ENCODE measurements at places on chromosomes 5 and 9. TPM values are rescaled to one million over a fixed set of nuclear protein-coding genes. Genes with fewer than 3 reads are reported as not detected.

- DNase-seq = peak; percentile 79
These were observed 50.7 kb upstream of the VLDLR start for GRCh38 chr9:2570615-2571479.

Gene RANBP3L
- not detected for total RNA-seq

Gene GFPT2
- 16.1 TPM for total RNA-seq

Gene CCL28
- 0.25 TPM for total RNA-seq

DNA sequence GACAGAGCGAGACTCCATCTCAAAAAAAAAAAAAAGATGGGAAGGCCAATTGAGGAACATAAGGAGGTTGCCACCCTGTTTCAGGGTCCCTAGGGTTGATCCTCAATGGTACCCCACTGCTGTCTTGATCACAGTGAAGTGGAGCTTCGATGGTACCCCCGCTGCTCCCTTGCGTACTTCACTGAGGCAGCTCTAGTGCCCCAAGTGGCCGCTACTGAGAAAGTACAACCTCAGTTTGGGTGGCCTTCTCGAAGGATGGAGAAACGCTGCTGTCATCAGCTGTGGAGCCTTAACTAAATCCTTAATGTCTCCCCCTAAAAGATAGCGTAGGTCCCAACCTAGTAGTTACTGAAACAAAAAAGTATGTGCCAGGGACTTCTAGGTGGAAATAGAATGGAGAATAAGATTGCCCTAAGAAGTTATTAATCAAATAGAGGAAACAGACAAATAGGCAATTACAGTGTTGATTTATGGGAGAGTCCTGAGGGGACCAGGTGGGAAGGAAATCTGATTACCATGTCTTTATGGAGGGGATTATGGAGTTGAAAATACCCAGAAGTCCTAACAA lies 6.3 kb downstream of the TESK1 start:
- DNase-seq = peak; percentile 13

Gene DHX29
- total RNA-seq = 24.3 TPM

DNA sequence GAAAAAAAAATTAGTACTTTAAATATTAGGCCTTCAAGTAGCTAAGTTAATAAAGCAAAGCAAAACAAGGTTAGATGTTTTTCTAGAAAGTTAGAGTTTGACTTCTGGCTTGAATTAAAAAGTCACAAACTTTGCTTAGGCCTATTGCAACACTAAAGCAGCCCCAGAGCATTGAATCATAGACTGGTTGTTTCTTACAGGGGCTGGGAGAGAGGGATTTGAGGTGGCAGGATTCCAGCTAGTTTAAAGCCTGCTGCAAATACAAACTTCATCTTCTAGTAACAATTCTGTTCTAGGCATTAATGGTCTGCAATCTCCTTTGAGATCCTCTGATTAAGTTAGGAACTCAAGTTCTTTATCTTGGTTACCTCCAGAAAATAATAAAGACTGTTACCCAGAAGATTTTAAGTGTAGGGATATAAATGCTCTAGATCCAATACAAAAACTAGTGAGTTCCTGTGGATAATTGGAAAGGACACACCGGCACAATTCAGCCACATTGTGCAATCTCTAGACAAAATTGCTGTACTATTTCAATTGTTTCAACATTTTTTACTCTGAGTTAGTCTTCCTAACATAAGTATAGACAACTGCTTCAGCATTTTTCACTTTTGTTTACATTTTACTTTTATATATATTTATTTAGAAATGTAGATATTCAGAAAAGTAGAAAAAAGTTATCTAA lies 12.6 kb downstream of the OR13C5 start:
- no peak for DNase-seq

DNA sequence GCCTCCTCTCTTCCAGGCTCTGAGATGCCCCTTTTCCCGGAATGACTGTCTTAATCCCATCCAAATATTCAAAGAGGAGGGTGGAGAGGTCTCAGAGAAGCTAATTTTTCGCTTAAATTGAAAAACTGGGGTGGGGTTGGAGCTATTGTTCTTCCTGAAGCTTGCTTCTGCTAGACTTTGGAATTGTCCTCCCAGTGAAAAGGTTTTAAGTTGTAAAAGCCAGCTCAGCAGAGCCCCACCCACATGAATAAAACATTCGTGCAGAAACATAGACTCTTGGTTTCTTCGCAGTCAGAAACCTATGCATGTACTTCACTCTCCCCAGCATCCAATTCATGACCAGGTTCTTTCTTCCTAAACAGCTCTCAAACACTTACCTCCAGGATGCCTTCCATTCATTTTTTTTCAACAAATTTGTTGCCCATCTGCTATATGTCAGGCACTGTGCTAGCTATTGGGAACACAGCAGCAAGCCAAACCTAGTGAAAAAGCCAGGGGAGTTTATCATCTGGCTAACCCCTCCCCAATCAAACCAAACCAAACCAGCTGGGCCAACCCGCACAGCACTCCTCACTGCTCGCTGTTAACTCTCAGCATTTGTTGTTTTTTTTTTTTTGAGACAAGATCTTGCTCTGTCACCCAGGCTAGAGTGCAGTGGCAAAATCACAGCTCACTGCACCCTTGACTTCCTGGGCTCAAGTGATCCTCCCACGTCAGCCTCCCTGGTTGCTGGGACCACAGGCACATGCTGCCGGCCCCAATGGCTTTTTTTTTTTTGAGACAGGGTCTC lies 37.9 kb upstream of the OCLN start:
- no peak for DNase-seq

Gene PTGES
- 17.2 TPM for total RNA-seq

DNA sequence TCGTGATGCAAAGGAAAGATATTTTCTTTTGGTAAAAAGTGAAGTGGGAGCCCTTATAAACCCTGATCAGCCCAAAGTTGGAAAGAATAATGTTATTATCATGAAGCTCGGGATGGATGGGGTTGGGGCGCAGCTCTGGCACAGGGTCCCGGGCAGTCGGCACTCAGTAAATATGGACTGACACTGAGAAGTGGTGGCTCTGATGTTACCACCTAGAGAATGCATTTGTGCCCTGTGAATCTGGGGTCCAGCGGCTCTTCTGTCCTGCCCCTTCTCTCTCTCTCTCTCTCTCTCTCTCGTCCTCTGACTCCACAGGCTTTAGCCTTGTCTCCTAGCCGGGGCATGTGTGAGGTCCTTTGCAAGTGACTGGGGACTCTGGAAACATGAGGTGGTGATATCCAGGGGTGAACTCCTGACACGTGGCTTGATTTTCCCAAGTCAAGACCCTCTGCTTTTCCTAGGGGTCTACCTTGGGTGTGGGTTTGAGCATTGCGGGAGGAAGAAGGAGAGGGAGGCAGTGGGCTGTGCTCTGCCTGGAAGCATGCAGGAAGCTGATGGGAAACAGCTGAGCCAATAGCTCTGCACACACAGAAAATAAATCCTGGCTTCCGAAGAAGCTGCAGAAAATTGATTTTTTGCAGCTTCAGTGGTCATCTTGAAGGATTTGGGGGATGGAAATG lies 162.7 kb downstream of the MACROH2A1 start:
- no peak for DNase-seq

DNA sequence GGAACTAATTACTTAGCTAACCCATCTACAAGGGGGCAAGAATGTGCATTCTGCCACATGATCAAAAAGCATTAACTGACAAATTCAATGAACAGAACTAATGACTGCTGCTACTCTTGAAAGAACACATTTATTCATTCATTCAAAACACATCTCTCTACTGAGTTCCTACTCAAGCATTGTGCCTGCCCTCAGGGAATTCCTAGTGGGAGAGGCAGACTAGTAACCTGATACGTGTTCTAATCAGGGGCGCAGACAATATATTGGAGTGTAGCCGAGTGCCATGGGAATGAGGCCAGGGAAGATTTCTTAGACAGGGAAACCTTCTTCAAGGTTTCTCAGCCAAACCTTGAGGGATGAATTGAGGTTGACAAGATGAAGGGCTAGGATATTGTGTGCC lies 56.7 kb upstream of the PAPPA start:
- no peak for DNase-seq

DNA sequence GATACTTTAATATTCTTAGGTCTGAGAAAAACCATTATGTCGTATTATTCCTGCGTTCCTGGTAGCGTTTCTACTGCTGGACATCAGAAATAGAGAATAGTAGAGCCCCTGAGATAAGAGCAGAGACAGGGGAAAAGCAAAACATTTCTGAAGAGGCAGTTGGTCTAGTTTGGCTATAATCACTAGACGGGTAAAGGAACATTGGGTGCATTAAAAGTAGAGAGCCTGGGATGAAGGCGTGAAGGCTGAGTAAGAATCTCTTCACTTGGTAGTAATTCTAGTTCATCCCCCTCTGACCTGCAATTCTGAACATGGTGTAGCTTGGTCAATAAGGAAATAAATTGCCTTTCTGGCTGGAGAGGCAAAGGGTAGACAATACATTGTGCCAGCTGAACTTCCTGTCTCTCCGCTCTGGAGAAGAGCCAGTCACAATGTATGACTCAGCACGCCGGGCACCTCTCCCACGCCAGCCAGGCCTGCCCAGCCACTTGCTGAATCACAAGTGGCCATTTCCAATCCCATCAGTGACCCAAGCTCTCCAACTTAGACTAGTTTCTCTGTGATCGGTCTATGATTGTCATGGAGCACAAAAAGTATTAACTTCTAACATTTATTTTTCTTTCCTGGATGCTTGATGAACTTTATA lies 75.4 kb downstream of the STK32A start:
- DNase-seq = peak; percentile 76

DNA sequence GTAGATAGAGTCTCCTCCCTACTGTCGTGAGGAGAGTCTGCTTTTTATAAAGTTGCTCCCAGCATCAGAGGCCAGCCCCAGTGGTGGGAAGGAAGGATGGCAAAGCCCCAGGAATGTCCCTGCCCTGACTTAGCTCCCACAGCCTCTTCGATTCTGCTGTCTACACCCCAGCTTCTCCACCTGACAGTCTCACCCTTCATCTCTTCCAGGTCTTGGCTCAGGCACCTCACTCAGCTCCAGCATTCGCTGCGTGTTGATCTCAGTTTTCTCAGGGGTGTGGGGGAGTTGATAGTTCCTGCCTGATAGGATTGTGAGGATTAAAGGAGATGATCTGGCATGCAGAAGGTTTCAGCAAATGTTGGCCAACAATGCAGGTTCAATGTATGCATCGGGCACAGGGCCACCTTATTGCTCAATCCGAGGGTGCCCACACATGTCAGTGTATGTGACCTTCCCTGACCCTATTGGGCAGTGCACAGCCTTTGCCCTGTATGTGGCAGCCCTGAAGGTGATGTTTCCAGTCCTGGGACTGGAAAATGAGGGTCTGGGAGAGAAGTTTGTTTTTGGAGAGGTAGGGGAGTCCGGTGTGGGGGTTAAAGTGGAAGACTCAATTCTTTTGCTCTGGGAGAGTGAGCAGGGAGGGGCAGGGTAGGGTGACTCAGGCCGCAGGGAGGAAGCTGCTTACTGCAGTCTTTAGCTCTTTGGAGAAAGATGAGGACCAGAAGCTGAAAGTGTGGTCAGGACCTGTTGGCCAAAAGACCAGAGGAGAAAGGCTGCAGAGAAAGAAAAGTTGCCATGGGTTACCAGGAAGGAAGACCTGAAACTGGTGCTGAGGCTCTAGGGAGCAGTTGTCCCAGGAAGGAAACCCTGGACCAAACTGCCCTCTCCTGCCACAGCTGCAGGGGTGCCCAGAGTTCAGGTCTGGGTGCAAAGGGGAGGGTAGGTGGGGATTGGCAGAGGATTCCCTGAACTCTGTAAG lies 153.2 kb downstream of the MACROH2A1 start:
- DNase-seq = no peak

DNA sequence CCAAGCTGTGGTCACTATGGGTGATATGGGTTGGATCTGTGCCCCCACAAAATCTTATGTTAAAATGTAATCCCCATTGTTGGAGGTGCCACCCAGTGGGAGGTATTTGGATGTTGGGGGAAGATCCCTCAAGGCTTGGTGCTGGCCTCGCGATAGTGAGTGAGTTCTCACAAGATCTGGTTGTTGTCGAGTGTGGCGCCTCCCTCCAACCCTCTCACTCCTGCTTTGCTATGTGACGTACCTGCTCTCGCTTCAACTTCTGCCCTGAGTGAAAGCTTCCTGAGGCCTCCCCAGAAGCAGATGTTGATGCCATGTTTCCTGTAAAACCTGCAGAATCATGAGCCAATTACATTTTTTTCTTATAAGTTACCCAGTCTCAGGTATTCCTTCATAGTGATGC lies 35.5 kb downstream of the UGT3A2 start:
- DNase-seq = no peak

DNA sequence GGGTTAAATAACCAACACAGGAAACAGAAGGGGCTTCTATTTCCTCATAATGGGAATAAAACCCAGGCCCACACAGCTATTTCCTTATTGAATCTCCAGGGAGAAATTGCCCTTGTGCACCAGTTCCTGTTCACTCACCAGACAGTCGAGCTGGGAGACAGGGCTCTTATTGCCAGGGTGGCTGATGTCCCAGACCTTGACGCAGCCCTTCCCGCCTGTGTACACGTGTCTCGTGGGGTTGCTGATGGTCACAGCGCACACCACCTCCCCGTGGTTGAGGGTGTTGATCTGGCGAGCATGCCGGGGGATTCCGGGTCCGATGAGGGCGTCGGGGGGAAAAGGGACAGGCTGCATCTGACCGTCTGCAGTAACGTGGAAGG lies 96.5 kb downstream of the TLE1 start:
- no peak for DNase-seq

GRCh38 chr5:75012748-75013147 lies 39.6 kb downstream of the GCNT4 start:
- DNase-seq = no peak

Gene ECPAS
- total RNA-seq = 71.1 TPM

- no peak for DNase-seq
These were observed 5.5 kb upstream of the ENTREP1 start for GRCh38 chr9:69319324-69320025.

DNA sequence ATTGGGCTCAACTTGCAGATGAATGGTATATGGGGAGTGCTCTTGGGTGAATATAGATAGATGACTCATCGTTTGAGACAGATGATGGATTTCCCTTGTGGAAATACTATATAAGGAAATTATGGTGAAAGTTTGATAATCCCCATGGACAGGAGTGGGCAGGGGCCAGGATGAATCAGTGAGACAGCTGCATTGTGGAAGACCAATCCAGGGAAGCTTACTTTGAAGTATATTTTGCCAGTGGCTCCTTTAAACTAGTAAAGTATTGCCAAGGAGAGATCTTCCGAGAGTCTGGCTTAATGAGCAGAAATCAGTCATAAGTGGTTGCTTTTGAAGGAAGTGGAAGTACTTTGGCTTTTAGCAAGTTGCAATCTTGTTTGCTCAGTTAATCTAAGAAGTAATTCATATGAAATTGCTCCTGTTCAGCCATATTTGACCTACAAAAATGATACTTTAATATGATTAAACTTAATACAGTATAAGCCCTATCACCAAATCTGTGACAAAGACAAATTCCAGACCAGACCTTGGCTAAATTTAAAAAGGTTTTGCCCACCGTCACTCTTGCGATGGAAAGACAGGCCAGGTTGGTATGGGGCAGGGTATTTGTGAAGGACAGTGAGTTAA lies 9.3 kb upstream of the TNC start:
- no peak for DNase-seq

GRCh38 chr9:83011611-83012010 lies 51.3 kb downstream of the RASEF start:
- DNase-seq = no peak

Gene HINT2
- 49.0 TPM for total RNA-seq

- no peak for DNase-seq
These were observed 476.1 kb downstream of the CYLC2 start for GRCh38 chr9:103471241-103471640.
